ENCODE measurements at places on chromosomes 1 and 21.

GRCh38 chr1:45545019-45545493 lies 5.6 kb upstream of the AKR1A1 start:
- DNase-seq = no peak

- no peak for DNase-seq
These were observed 90.7 kb downstream of the MRPL37 start for GRCh38 chr1:54290506-54291184.

DNA sequence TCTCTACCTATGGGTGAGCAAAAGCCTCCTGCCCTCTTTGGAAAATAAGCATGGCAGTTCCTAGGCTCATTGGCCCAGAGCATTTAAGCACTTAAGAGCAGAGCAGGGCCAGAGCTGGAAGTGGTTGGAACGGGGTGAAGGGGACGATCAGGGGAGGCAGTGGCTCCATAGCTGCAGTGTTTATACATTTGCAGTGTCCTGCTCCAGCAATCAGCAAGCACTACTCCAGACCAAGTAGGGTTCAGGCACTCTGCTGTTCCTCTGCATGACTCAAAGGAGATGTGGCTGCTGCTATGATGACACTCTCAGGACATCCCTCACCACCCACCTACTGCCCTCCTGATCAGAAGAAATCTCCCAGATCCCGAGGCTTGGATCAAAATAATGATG lies 55.0 kb downstream of the TRABD2B start:
- DNase-seq = no peak

DNA sequence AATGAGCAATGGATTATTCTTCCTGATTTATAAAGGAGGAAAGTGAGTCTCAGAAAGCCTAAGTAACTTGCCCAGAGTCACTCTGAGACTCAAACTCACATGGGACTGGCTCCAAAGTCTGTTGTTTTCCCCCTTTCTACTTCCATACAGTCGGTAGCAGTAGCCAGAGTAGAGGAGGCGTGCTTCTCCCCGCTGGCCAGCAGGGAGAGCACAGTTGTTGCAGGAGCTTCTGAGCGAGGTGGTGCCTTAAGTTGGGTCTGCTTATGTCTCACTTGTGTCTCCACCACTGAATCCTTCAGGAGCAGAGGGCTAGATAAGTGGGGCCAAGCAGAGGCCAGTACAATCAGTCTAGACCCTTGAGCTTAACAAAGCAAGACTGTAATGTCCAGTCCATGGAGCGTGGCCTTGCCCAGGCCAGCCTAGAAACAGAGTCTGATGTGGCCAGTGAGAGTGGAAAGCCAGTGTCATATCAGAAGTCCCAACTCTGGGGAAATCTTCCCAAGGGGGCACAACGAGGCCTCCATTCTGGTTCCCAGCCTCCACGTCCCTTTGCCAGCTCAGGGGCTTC lies 181.9 kb downstream of the ZSCAN20 start:
- DNase-seq = no peak

DNA sequence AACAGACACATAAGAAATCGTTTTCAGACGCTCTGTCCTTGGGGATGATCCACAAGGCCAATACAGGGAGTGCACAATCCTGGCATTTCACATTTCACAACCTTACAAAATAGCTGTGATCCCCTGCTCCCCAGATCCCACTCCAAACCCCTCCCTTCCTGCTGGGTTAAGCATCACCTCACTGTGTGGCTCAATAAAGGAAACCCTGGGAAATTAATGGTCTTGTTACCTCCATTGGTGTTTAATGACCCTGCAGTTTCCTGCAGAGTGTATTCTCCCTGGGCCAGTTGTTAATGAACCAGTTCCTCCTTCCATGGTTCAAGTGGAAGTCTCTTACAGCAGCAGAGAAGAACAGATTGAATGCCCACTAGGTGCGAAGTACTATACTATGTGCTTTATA lies 334.7 kb downstream of the OMA1 start:
- DNase-seq = no peak

GRCh38 chr1:230536641-230537155 lies 105.6 kb upstream of the COG2 start:
- DNase-seq = no peak
